ENCODE measurements at places on chromosomes 1 and 21.

DNA sequence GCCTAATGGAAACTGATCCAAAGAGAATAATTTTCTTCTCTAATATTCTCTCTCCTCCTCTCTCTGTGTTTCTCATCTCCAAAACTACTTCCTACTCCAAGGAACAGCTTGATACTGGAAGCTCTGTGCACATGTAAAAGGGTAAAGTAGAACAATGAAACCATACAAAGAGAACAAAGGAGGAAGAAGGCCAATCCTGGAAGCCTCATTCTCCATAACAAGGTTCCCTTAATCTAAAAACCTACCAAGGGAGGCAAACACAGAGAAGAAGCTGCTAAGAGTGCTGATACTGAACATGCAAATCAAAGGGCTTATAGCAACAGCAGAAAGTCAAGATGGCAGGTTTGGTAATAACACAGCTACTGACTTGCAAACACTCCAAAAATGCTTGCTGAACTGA lies 44.4 kb downstream of the SIPA1L2 start:
- DNase-seq = no peak

- no peak for DNase-seq
These were observed 45.3 kb downstream of the PUM1 start for GRCh38 chr1:31020007-31020790.

DNA sequence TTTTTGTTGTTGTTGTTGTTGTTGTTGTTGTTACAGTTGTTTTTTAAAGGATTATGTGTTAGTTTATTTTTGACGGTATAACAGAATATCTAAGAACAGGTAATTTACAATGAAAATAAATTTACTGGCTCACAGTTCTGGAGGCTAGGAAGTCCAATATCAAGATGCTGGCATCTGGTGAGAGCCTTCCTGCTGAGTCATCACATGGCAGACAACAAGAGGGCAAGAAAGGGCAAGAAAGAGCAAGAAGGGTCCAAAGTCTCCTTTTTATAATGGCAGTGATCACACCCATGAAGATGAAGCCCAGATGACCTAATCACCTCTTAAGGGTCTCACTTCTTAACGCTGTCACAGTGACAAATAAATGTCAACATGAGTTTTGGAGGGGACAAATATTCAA lies 142.1 kb downstream of the NEGR1 start:
- DNase-seq = no peak

- no peak for DNase-seq
These were observed 6.8 kb upstream of the DPH2 start for GRCh38 chr1:43963006-43963405.

- DNase-seq = peak; percentile 23
These were observed 73.1 kb upstream of the USP24 start for GRCh38 chr1:55288245-55288644.

- DNase-seq = no peak
These were observed 1071.9 kb upstream of the TMPRSS15 start for GRCh38 chr21:19475525-19475924.

- no peak for DNase-seq
These were observed 4.1 kb downstream of the RGS18 start for GRCh38 chr1:192162376-192162775.

GRCh38 chr1:221644145-221644448 lies 97.8 kb downstream of the DUSP10 start:
- no peak for DNase-seq

All from liver (tissue), 10 donors.